Activated naive CD4-positive, alpha-beta T cell treated with Interleukin-2 at 50 U/mL for 16 hours (primary cell): ENCODE measurements at places on chromosomes 3 and 15.

- no peak for DNase-seq
These were observed 75.5 kb downstream of the TOP2B start for GRCh38 chr3:25589104-25589782.

DNA sequence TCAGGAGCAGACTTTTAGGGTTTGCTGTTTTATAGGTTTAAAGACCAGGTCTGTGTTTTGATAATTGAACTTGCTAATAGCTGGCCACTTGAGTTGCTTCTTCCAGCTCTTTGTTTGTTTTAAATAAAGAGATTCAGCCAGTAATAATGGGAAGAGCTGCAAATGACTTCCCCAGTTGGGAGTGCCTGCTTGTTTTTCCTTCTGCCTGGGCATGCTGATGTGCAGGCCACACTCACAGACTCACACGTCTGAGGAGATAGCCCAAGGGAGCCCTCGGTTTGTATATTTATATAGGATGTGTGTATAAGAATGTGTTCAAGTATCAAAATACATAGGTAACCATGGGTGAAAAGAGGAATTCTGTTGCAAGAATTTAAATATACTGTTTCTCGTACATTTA lies 78.2 kb upstream of the BOC start:
- DNase-seq: no peak

DNA sequence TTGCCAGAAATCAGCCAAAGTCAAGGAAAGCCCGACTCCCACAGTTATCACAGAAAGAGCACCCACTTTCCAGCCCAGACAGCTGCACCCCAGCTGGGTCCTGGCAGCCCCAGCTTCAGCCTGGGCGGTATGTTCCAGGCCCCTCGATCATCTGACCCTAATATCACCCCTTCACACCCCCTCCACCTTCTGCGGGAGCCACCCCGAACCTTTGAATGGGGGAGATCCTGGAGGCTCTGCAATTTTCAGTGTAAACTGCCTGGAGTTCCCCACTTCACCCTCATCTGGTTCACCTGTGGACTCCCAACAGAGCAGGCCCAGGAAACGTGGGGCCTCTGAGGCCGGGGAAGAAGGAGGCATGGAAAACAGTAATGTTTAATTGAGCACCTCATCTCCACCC lies 5.9 kb downstream of the PRSS50 start:
- DNase-seq: no peak

DNA sequence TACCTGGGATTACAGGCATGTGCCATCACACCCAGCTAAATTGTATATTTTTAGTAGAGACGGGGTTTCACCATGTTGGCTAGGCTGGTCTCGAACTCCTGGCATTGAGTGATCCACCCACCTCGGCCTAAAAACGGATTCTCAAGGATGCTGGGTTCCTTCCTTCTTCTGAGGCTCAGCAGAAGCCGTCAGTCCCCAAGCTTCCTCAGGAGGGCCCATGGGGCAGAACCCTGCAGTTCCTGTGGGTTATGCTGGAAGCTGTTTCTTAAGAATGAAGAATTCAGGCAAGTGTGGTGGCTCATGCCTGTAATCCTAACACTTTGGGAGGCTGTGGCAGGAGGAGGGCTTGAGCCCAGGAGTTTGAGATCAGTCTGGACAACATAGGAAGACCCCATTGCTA lies 29.0 kb upstream of the ZNF710 start:
- DNase-seq: no peak

DNA sequence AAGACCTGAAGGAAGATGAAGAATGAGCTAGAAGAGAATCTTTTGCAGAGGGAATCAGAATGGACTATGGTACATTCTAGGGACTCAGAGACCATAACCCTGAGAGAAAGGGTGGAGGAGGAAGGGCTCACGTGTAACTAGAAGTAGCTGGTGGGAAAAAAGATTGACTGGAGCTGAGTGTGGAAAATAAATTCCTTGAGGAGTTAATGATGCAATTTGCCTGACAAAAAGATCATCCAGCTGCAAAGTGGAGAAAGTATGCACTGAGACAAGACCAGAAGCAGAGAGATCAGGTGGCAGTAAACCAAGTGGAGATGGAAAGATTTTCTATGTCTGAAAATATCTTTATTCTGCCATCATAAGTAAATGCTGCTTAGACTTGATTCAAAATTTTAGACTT lies 52.9 kb upstream of the TBL1XR1 start:
- no peak for DNase-seq

DNA sequence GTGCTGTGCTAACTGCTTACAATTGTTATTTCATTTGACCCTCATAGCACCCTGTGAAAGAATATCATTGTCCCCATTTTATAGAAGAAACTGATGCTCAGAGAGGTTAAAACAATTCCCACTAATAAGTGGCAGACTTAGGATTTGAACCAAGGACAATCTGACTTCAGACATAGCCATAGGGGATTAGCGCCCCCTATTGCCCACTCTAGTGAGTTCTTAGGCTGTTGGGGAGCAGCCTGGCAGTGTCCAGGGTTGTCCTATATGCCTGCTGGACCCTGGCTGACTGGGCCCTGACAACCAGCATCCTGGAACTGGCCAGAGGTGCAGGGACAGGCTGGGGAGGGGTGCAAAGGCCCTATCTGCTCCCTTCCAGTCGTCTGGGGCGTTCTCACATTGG lies 15.4 kb downstream of the DPH3 start:
- peak; percentile 8 for DNase-seq

DNA sequence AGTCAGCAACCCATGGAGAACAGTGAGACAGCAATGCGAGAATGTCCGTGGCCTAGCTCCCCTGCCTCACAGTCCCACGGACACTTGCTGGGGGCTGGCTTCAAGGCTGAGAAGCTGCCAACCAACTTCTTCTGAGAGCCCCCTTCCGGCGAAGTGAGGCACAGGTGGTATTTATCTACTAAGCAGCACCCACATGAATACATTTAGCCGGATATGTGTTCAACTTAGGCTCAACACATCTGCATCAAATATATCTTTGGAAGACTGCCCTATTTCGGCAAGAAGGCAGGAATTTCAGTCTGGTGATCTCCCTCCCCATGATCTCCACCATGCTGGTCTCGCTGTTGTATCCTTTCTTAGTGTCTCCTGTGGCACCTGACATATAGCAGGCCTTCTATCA lies 340.9 kb upstream of the NR2E3 start:
- DNase-seq: no peak

- no peak for DNase-seq
These were observed 31.8 kb upstream of the RYR3 start for GRCh38 chr15:33278816-33279612.

DNA sequence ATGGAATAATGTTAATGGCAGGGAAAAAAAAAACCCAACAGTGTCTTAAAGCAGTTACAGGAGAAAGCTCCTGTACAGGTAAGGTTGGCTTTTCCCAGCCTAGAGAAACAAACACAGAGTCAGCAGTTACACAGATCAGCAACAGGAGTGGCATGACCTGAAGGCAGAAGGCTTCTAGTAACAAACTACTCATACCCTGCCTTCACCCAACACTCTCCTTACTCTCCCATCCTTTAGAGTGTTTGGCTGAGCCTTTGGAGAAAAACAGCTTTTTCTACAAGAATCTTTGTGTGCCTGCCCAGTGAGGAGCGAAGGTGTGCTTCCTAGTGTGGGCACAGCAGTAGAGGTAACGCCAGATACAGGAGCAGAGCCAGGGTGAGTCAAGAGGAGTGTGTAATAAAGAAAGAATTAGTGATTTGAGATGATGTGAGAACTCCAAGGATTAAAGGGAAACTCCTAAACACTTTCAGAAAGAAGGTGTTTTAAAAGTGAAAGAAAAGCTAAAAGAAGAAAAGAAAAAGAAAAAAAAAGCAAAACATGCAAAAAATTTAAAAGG lies 152.7 kb downstream of the POLR2M start:
- no peak for DNase-seq

- DNase-seq: no peak
These were observed 187.8 kb downstream of the UBE3A start for GRCh38 chr15:25250906-25251622.

- DNase-seq: peak; percentile 28
These were observed 520.4 kb downstream of the FOXP1 start for GRCh38 chr3:71062952-71063772.

DNA sequence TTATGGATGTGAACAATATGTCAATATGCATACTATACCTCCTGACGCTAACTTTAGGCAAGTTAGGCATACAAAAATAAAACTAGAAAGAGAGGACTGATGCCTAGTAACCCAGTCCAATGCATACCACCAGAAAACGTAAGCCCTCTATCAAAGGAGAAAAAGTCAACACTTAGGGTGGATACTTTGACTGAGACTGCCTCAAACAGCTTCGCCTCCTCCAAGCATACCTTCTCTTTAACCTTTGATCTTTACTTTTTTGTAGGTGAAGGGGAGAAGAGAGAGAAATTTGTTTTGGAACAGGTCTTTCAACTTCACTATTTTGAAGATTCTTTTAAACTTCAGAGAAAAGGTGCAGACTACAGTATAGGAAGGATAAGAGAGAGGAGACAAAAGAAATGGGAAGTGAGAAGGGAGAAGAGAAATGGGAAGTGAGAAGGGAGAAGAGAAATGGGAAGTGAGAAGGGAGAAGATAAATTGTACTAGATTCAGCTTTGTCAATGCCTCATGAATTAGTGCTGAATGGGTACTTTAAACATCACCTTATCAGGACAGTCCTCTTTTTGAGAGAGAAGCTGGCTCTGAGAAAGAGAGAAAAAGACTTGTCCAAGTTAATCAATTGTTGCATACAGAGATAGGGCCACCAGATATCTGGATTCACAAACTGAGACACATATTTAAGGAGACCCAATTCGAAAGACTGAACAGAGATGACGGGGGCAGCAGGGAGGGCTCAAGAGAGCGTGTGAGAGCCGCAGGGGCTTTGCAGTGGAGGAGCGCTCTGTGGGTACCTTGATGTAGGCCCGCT lies 1.0 kb downstream of the P3H2 start:
- DNase-seq: no peak

GRCh38 chr3:181432992-181433391 lies 278.7 kb upstream of the SOX2 start:
- DNase-seq: no peak

DNA sequence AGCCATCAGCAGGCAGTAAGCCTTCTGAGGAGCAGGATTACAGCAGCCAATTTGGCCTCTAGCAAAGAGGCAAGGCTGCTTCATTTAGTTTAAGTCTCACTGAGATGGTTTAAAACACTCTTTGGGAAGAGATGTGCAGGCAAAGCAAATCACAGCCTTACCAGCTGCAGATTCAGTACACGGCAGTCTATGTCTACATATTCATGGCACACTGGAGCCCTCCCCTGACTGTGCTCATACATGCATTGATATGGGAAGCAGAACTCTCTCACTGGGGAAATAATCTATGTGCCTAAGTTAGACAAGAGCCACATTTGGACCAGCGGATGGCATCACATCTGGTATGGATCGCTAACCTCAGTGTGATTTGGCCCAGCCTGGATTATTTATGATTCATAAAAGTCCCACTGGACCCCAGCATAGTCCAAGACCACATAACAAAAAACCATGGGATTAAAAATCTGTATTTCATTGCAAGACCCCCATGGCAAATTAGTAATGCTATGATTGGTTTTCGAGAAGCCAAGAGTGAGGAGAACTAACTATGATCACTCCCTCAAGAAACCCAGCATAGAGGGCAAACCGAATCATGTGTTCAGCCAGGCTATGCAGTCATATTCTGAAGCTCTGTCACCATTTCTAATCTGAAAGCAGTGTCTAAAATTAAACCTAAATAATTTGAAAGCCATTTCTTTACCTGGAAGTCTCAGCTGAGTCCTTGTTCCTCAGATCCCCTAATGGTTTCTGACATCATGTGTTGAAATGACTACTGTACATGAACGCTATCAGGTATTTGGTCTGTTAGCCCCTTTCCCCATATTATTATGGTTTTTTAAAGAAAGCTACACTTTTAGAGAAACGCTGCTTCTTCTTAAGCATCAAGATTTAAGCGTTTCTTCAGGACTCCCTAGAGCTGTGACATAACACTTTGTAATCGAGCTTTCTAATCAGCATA lies 1.2 kb downstream of the PRICKLE2 start:
- DNase-seq: no peak

GRCh38 chr3:101842245-101842934 lies 6.9 kb upstream of the NFKBIZ start:
- DNase-seq: no peak

DNA sequence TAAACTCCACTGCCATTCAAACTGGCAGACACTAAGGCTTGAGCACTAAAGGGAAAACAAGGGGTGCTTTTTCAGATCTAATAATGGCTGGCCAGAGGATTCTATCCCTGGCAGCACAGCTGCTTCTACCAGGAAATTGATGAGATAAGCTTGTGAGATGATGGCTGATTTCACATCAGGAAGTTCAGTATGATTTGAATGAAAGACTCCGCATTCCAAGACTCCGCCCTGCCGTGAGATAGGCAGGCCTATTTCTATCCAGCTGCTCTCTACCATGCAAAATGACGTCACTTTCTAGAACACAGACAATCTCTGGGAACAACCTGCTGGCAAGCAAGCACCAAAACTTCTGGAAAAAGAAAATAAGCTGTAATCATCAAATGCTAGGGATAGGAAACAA lies 171.8 kb downstream of the WDR76 start:
- no peak for DNase-seq

DNA sequence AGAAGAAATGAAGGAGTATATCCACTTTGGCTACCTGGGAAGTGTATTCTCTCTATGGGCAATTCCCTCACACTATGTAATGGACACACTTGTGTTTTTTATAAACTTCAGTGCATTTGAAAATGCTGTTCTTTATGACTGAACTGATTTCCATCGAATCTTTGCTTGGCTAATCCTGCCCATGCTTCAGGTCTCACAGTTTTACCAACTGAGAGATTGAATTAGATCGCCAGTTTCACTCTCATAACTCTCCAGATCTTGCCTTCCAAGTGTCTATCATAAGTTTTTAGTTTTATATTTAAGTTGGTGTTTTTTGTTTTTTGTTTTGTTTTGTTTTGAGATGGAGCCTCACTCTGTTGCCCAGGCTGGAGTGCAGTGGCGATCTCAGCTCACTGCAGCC lies 73.5 kb upstream of the MBNL1 start:
- no peak for DNase-seq

- DNase-seq: no peak
These were observed 150.9 kb downstream of the LRRC28 start for GRCh38 chr15:99402014-99402729.

DNA sequence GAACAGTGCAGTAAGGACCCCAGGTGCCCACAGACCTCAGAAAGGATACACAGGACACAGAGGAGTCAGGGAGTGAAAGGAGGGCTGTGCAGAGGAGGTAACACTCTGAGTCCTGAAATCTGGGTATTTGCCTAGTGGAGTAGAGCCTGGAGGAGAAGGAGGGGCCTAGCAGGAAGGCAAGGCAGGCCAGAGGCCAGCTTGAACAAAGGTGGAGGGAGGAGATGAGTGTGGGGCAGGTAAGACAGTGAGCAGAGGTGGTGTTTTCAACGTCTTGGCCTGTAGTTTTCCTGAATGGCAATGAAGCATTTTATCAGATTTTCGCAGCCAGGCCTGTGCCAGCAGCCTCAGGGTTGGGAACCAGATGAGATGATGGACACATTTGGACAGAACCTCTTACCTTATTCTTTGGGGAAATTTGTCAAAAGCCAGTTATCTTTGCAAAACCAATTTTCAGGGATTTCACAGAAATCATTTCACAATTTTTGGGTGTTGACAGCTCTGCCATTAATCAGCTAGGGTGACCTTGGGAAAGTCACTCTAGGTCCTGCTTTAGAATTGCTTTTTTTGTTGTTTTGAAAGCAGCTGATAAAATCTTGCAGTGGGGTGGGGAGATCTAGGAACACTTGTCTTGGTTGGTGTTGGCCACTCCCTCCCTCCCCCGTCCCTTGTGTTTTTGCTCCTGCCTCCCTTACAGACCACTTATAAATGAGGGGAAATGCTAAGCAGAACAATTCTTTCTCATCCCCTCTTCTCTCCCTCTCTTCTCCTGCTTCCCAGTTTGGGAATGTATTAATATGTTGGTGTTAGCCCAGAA lies 38.4 kb downstream of the SPSB4 start:
- no peak for DNase-seq

GRCh38 chr3:32216172-32216783 lies 22.2 kb upstream of the CMTM8 start:
- DNase-seq: no peak
